ENCODE measurements at places on chromosomes 7 and 10. TPM values are rescaled to one million over a fixed set of nuclear protein-coding genes. Genes with fewer than 3 reads are reported as not detected.

Gene GBX1
- 1.6 TPM for total RNA-seq

Gene SFTPA2
- total RNA-seq, result not detected

Gene UPK3B
- total RNA-seq, result 0.23 TPM

Gene ASB10
- not detected for total RNA-seq

Gene SSC4D
- 1.6 TPM for total RNA-seq

Gene CPA4
- total RNA-seq, result 1.4 TPM

Gene NKX1-2
- total RNA-seq, result 1.8 TPM

Gene CFAP43
- 27.7 TPM for total RNA-seq

Gene FBXO24
- not detected for total RNA-seq
